Smooth muscle cell of the brain vasculature (primary cell): ENCODE measurements at places on chromosomes 1 and 21.

- no peak for DNase-seq
Observed at GRCh38 chr1:61370177-61370912, 288.0 kb downstream of the NFIA start.

DNA sequence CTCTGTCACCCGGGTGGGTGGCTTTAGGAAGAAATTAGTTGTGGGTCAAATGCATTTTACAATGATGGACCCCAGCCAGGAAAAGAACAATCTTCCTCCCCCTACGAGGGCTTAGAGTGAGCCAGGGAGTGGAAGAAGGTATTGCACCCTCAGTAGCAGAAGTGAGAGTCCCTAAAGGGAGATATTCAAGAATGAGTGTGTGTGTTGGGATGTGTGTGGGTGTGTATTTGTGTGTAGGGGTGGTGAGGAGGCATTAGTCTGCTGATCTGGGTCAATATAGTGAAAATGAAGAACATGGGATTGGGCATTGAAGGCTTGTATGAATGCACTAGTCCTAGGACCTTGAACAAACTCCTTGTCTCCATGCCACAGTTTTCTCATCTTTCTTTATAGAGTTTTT lies 85.2 kb upstream of the RUNX1 start:
- DNase-seq, result no peak

GRCh38 chr1:183543619-183544204 lies 46.5 kb downstream of the NCF2 start:
- peak; percentile 39 for DNase-seq

GRCh38 chr1:155106862-155107261 lies 20.8 kb upstream of the EFNA1 start:
- no peak for DNase-seq

DNA sequence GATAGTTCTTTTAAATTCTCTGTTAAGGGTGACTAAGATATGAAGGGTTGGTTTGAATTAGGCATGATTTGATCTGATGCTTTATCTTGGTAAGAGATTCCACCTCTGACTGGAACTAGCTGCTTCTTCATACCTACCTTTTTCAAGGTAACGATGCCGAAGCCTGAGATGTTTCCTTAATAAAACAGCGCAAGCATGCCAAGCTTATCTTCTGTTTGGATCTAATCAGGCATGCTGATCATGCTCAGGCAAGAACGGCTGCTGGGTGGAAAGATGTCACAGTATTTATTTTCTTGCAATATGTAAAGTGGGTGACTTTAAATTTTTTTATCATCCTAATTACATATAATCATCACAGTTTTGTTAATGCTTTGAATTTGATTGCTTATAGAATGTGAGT lies 148.7 kb downstream of the ADGRL2 start:
- no peak for DNase-seq

DNA sequence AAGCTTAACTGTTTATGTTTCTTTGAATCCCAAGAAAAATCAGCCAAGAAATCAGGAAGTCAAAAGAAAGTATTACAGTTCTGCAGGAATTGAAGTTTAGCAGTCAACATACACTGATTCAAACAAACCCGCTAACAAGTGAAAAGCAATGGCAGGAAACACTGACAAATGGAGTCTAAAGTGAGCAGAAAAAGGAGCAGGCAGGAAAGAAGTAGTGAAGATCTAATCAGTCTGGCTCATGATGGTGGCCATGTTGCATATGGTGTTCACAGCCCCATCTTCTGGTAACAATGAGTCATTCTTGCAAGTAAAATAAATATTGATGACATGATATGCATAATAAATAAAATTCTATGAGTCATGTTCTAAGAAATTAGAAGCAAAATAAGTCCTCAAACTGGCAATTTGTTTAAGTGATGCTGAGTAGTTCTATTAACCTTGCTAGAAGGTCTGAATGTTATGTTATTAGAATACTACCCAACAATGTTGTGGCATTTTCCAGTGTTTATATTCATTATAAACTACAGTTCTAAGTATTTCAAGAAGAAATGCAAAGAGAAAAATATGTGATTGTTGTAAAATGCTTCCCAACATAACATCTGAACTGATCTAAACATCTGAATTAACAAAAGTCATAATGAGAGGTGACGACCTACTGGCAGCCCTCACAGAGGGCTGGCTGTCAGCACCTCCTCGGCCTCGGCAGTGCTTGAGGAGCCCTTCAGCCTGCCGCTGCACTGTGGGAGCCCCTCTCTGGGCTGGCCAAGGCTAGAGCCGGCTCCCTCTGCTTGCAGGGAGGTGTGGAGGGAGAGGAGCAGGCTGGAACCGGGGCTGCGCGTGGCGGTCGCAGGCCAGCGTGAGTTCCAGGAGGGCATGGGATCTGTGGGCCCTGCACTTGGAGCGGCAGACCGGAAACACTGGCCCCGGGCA lies 5.7 kb upstream of the ACBD6 start:
- no peak for DNase-seq

GRCh38 chr1:36576118-36576517 lies 93.4 kb upstream of the CSF3R start:
- DNase-seq, result peak; percentile 4

DNA sequence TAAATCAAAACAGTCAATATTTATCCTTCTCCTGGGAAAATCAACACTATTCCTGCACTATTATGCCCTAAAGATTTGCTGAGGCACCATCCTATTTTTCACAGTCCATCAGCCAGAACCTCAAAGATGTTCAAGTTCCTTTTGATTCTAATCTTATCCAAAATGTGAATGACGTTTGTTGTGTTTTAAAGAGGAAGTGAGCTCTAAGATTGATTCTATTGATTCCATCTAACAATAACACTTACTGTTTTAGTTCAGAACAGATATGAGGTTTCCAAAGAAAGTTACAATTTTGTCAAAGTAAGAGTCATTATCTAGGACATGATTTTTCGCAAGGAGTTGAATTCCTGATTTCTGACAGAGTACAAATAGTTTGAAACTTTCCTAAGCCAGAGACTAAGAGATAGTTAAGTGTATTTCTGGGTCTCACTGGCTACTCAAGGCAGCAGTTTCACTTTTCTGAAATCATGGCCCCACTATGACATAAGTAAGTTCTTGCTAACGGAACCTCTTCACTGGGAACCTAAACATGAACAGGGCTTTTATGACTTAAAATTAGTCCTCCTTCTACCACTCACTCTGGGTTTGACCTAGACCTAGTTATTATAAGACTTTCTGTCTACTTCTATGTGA lies 84.7 kb downstream of the LHX9 start:
- DNase-seq, result no peak

- DNase-seq, result no peak
Observed at GRCh38 chr1:191498318-191498717, 659.9 kb upstream of the RGS18 start.
